ENCODE measurements at places on chromosomes 6 and 20. TPM values are rescaled to one million over a fixed set of nuclear protein-coding genes. Genes with fewer than 3 reads are reported as not detected.

DNA sequence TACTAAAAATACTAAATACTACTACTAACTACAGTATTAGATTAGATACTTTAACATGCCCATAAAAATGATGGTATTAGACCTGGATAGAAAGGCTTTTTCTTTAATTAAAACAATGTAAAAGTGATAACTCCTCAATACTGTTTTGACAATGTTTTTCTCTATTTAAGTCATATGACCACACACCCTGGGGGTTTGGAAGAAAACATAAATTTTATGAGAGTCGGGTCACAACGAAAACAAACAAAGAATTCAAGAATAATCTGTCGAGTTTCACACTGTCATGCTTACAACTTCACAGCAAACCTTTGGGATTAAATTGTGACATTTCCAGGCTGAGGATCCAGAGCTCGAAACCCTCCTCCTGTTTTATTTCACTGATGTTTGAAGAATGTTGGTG, 107.4 kb upstream of the SOX4 start:
- no peak for DNase-seq

GRCh38 chr6:109768485-109768884, 77.4 kb downstream of the FIG4 start:
- DNase-seq, result peak; percentile 70

- no peak for DNase-seq
These were observed 297.3 kb upstream of the KCNQ5 start for GRCh38 chr6:72324591-72324990.

DNA sequence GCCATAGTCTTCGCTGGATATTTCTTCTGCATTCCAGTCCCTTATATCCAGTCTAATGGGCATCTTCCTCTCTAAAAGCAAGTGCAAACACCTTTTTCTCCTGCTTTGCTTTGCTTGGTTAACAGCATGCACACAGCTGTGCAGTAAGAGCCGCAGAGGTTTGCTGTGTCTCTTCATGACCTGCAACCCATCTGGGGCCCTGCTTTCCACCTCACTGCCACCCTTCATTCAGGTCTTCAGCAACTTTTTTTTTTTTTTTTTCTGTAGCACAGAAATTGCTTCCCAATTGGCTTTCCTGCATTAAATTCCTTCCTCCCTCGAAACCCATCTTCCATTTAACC, 14.4 kb downstream of the NEDD9 start:
- no peak for DNase-seq

CDSN gene
- 0.55 TPM for total RNA-seq

LAMA2 gene
- total RNA-seq, result 0.22 TPM

Measured in PC-3 (cell line).